ENCODE measurements at places on chromosomes 4 and X.
A peak's percentile ranks its signal among the peaks of the same experiment; 100 is the strongest.

DNA sequence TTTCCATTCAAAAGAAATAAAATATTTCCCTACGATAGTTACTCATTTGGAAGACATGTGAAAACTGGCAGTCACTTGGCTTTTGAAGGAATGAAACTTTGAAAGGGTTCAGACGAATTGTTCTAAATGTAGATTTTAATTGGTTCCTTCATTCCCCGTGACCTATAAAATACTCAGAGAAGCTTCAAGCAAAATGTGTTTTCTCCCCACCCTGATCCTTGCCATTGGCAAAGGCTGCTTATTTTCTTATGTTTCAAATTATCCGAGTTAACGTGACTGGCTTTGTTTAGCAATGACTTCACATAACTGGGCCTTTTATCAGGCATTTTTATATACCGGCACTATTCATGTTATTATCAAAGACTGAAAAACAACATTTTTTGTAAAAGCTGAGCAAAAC lies 204.1 kb upstream of the NEIL3 start:
- peak; percentile 6 for DNase-seq

DNA sequence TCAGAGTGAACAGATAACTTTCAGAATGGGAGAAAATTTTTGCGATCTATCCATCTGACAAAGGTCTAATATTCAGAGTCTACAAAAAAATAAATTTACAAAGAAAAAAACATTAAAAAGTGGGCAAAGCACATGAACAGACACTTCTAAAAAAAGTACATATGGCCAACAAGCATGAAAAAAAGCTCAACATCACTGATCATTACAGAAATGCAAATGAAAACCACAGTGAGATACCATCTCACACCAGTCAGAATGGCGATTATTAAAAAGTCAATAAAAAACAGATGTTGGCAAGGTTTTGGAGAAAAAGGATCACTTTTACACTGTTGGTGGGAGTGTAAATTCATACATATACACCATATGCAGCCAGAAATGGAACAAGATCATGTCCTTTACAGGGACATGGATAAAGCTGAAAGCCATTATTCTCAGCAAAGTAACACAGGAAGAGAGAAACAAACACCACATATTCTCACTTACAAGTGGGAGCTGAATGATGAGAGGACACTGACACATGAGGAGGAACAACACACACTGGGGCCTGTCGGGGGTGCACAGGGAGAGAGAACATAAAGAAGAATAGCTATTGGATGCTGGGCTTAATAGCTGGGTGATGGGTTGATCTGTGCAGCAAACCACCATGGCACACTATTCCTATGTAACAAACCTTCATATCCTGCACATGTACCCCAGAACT lies 41.6 kb upstream of the ITM2A start:
- DNase-seq: no peak

- no peak for DNase-seq
Measured at GRCh38 chr4:79756140-79756895, 316.7 kb downstream of the ANTXR2 start.

DNA sequence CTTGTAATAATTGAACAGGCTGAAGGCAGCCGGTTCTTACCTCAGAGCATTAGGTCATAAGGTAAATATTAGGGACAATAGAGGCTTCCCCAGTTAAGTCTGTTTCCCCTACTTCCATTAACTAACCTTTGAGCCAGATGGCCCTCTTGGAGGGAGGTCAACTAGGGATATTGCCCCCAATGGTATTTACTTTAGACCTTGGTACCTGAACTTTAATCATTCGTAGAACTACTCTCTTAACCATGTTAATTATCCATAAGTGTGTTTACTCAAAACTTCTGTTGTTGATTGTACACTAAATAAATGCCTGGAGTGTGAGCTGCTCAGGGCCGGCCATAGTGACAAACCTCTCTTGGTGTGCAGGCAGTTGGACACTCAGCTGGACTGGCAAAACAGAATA lies 1843.5 kb upstream of the AGA start:
- no peak for DNase-seq

- DNase-seq: peak; percentile 80
Measured at GRCh38 chr4:184417802-184418511, 56.4 kb downstream of the IRF2 start.

GRCh38 chrX:95974890-95975289 lies 709.8 kb upstream of the DIAPH2 start:
- DNase-seq: no peak

DNA sequence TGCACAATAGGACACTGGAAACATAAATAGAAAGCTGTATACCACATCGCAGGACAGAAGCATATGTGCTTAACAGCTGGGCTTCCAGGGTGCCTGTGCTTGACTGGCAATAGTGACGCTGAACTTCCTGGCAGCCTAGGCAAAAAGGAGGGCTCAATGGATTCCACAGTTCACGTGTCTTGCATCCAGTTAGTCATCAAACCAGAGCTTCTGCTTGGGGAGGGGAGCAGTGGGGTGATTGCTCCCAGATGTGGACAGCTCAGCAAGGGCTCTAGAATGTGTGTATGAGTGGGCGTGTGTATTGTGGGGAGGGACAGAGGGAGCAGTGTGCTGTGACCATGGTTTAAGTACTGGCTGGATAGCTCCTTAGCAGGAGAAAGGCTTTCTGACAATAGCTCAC lies 2.3 kb downstream of the PRRG3 start:
- peak; percentile 88 for DNase-seq

GRCh38 chr4:79514621-79515329 lies 106.7 kb upstream of the GK2 start:
- no peak for DNase-seq

DNA sequence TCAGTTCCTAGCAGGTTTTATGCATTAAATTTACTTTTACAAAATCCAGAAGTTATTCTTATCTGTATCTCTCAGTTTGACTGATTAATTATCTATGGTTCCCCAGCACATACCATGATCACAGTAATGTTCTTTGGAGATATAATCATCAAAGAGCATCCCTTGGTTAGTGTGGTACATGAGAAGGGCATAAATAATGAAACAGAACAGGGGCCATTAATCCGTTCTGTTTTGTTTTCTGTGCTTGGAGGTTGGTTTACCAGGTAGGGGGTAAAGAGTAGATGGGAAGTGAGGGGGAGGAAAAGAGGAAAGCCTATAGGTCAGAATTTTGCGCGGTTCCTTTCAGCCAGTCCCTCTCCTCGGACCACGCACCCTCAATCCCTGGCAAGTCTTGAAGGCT lies 718.7 kb upstream of the TENM3 start:
- no peak for DNase-seq

GRCh38 chr4:138953961-138954371 lies 61.6 kb upstream of the NOCT start:
- peak; percentile 86 for DNase-seq

- peak; percentile 69 for DNase-seq
Measured at GRCh38 chr4:158314756-158315487, 104.6 kb downstream of the TMEM144 start.

DNA sequence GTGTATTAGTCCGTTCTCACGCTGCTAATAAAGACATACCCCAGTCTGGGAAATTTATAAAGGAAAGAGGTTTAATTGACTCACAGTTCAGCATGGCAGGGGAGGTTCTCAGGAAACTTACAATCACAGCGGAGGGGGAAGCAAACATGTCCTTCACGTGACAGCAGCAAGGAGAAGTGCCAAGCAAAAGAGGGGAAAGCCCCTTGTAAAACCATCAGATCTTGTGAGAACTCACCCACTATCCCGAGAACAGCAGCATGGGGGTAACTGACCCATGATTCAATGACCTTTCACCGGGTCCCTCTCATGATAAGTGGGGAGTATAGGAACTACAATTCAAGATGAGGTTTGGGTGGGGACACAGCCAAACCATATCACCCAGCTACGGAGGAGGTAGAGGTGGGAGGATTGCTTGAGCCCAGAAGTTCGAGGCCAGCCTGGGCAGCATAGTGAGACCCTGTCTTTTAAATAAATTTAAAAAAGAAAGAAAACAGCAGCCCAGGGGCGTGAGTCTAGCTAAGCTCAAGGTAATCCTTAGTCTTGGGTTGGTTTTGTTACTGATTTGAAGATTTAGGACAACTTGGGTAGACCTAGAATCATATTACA lies 46.4 kb upstream of the TMEM131L start:
- DNase-seq: no peak

DNA sequence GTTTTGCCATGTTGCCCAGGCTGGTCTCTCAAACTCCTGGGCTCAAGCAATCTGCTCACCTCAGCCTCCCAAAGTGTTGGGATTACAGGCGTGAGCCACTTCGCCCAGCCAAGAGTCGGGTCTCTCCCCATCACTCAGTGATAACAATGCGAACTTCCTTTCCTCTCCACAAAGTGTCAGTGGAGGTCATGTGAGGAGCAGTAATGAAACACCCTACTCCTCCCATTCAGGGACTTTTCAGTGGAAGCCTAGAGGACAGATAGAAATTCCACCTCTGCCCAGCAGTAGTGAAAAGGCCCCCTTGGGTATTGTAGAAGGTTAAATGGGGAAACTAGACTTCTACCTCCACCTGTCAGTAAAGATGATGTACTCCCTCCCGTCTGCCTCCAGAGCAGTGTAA lies 141.9 kb upstream of the STK26 start:
- DNase-seq: no peak

GRCh38 chr4:153453402-153453801 lies 12.8 kb upstream of the TMEM131L start:
- DNase-seq: no peak

DNA sequence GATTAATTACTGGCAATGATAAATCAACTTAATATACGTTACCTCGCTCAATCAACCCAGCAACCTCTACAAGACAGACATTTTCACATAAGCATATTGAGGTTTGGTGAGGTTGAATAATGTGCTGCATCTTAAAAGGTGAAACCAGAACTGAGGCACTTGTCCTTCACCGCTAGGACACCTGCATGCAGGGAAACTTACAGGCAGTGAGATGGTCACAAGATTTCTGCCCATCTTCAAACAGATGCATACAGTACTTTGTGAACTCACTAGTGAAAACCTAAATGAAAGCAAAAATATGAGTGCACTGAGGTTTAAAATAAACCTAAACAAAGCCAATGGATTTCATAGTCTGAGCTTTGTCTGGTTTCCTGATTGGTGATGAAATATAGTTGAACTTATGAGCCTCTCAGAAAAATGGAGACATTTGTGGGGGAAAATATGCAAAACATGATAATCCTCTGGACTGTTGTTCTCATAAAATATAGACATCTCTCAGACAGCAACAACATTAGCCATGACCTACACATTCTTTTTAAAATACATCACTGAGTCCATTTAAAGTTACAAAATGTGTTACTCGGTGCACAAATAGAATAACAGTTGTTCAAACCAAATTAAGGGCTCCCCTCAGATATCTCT lies 20.9 kb upstream of the PRSS12 start:
- DNase-seq: peak; percentile 64

DNA sequence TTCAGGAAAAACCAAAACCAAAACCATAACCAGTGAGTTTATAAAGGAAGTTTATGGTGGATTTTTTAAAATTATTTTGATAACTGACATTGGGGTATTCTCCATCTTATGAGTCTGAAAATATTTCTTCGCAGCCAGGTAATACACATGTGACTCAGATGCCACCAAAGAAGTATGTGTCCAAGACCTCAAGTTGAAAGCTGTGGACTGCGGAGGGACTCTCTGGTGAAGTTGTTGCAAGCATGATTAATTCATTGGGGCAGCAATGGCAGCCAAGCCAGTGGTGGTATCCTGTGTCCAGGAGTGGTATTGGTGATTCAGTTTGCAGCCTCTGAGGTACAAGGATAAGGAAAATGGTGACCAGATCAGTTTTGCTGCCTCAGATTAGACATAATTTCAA lies 14.0 kb upstream of the ADH5 start:
- no peak for DNase-seq

- DNase-seq: no peak
Measured at GRCh38 chr4:5796976-5797375, 86.0 kb downstream of the EVC start.

GRCh38 chrX:110425222-110426154 lies 66.8 kb downstream of the RTL9 start:
- DNase-seq: no peak

DNA sequence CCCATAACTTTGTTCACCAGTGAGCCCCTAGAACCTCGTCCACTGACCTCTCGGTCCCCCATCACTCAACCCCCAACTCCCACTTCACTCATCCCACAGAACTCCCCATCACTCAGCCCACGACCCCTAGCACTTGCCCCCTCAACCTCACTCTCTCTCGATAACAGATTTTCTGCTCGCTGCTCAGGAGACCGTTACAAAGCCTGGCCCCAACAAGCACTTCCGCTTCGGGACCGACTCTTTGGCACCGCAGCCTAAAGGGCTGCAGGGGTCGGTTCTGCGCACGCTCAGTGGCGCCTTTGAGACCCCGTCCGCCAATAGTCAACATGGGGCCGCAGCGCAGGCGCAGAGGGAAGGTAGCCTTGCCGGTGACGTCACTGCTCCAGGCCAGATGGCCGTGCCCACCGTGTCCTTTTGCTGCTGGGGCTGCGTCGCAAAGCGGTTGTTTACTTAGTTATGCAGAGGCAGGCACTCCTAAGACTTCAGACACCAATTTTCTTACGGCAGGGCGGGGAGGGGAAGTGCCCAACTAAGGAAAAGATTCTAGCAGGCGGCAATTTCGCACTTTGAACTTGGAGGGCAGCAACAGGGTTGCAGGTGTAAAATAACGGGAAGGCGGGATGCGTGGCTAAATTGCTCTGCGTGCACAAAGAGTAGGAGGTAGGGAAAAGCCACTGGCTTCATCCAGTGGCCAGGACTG lies at the start of gene ZNF182:
ZNF182 (minus strand) TSS at position 232 of the 700 bp plus-strand sequence. CDS start 1,380 bp downstream, outside the sequence.
- peak; percentile 97 for DNase-seq

GRCh38 chrX:116694046-116694445 lies 231.3 kb upstream of the CT83 start:
- no peak for DNase-seq

- DNase-seq: peak; percentile 15
Measured at GRCh38 chrX:47643926-47644325, 6.4 kb downstream of the ELK1 start.

GRCh38 chr4:38013461-38014366 lies 53.5 kb downstream of the PTTG2 start:
- peak; percentile 29 for DNase-seq

GRCh38 chrX:13198056-13198761 lies 121.6 kb downstream of the ATXN3L start:
- no peak for DNase-seq

GRCh38 chrX:7244405-7244804 lies 96.5 kb upstream of the PUDP start:
- DNase-seq: no peak

Data from GM03348 (cell line).